NCI-H146 (cell line): ENCODE measurements at places on chromosomes 3 and 15.
A peak's percentile ranks its signal among the peaks of the same experiment; 100 is the strongest.

DNA sequence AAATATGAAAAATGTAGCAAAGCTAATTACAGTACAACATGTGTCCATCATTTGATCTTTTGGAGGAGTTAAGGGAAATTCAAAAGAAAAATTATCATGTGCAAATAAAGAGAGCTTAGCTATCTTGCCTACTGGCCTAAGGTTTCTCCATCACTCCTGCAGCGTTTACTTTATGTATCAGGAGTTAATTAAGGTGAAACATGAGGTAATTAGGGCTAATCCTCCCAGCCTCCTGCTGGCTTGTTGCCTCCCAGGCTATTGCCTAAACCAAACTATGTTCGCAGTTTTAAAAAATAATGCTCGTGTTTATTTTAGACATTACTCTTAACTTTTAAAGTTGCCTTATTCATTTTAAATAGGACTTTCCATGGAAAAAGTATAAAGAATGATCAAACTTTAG is 367.5 kb downstream of the ROBO2 start:
- DNase-seq: peak; percentile 86

DNA sequence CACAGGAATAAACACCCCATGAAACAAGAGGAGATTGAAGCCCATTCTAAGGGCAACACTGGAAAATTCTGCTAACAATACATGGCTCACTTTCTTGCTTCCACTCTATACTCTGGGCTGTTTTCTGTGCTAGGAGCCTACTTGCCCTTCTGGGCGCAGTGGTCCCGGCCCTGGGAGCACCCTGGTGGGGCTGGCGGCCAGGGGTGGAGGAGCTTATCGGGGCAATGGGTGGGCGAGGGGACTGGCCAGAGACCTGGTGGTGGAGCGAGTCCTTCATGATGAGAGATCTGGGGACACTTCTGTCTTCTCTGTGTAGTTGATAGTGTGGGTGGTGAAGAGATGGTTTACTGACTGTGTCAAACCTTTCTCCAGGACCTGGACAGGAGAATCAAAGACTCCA is 1128.5 kb downstream of the TBL1XR1 start:
- DNase-seq: no peak

GRCh38 chr3:37770938-37771918 is 90.5 kb upstream of the CTDSPL start:
- peak; percentile 41 for DNase-seq

GRCh38 chr3:8233938-8234337 is 267.7 kb upstream of the LMCD1 start:
- DNase-seq: no peak

DNA sequence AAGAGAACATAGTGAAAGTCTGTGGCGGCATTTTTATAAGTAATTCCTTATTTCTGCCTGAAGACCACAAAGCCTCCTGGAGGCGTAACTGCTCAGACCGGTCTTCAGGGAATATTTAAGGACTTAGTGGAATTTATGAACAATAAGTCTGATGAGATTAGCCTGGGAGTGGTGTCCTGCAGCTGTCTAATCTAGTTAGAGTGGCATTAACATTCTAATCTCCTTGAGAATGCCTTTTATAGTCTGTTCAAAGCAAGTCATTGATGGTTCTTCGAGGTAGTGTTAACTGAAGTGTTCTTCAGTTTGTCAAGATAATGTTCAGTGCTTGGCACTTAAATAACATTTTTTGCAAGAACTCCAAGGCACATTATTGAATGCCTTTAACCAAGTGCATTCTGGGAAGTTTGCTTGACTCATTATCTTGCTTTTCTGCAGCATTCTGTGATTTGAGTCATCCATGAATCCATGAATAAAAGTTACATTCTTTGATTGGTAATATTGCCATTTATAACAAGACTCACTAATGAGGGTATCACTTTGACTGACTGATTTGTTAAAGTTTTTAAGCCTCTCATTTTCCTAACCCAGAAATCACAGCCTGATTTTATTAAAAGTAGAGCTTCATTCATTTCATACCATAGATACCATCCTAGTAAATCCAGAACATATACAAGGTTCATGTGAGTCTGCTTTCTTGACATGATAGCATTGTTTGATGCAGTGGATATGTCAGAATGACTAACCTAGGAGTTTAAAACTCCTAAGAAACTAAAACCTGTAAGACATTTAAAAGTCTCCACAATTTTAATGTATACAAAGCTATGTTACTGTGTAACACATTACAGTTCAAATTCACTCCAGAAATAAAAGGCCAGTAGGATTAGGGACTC is 12.5 kb downstream of the RBM5 start:
- no peak for DNase-seq

DNA sequence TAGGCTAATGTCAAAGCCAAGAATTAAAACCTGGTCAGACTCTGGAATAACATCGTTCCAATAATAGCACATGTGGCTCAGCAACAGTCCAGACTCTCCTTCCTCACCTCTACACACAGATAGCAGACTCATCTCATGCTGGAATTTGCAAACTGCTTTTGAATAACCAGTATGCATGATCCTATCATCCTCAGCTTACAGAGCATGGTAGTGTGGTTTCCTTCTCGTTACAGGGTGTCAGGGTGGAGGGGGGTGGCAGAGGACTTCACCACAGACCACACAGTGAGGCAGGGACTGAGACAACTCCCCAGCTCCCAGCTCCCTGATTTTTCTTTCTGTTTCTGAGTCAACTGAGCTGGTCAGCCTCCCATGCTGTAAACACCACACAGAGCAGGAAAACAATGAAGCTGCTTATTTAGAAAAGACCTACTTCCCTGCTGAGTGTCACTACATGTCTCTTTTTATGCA is 101.6 kb downstream of the RPL22L1 start:
- DNase-seq: no peak

- peak; percentile 71 for DNase-seq
These were observed 153.3 kb downstream of the P3H2 start for GRCh38 chr3:189967254-189967865.

- no peak for DNase-seq
These were observed 51.5 kb downstream of the APBA2 start for GRCh38 chr15:28937271-28937670.

DNA sequence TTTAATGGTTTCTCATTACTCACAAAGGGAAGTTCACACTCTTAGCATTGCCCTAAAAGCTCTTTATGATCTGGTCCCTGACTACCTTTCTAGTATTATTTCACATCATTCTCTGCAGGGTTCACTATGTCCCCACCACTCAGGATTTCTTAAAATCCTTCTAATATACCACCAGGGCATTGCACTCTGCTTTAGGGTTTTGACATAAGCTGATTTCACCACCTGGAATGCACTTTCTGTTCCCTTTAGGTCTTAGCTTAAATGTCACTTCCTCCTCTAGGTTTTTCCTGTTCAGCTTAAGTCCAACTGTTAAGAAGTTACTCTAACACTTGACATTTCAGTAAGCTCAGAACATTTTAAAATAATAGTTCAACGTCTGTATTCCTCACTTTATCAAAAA is 81.7 kb downstream of the HCN4 start:
- no peak for DNase-seq

DNA sequence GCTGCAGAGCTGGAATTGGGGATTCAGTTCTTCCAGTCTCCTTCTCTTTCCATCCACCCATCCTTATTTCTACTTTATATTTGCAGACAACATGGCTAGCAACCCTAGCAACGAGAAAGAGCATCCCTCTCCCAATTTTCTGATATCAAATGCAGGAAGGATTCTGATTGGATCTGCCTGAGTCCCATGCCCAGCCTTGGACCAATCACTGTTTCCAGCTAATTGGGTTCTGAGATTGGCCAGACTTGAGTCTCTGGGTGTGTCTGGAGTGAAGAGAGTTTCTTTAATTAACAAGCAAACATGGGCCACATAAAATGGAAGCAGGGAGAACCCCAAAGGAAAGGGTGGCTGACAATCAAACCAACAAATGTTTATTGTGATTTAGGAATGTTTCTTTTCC is 60.6 kb downstream of the TMEM39A start:
- DNase-seq: no peak

DNA sequence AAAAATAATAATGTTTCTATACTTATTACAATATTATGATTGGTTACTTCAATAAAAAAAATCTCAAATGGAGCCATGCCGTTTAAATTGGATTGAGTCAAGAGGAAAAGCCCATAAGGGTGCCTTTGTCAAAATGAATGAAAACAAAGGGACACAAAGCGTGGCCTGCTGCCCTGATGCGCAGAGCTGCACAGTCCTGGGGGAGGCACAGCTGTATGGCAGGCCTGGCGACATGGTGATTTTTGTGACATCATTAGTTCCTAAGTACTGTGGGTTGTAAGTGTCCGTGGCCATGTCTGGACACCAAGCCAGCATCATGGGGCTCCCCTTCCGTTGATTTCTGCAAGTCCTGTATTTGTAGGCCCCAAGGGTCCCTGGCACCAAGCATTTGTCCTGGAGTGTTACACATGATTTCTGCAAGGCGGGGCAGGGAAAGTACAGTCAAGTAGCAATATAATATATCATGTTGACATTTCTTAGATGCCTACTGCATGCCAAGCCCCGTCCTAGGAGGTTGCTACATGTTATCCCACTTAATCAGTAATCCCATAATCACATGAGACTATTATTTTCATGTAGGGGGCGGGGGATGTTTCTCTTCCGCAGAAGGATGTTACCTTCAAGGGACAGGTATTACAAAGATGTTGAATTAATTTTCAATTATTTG is 59.7 kb downstream of the GHSR start:
- no peak for DNase-seq

- peak; percentile 78 for DNase-seq
These were observed 109.8 kb downstream of the PPP2R3A start for GRCh38 chr3:136075218-136075808.

GRCh38 chr3:113556946-113557335 is 24.6 kb downstream of the SIDT1 start:
- DNase-seq: no peak

DNA sequence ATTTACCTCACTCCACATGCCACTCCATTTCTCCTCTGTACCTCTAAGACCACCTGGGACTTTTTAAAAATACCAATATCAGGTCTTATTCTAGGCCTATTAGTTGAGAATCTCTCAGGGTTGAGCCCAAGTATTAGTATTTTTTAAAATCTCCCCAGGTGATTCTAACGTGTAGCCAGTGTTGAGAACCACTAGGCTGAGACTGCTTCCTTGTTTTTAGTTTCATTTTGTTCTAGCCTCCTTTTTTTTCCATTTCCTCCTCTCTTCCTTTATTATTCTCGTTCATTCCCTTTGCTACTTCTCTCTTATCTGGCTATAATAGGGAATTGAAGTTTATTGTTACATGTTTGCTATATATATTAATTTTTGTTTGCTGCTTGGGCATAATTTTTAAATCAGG is 217.8 kb upstream of the CD96 start:
- DNase-seq: no peak

DNA sequence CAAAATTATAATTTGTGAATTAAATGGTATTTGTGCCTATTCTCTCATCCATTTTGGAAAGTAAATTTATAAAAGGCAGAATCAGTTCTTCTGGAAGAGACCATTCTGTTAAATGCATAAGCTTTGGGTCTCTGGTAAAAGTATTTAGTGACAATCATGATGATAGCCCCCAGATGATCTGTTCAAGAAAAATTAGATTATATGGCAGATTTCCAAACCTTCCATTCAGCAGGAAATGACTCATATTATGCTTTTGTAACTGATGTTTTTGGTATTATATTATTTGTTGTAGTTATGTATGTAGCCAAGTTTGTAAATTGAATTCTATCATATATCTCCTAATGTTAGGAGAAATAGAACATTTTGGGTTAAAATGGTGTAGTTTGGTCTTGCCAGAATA is 340.8 kb upstream of the DPH6 start:
- no peak for DNase-seq

DNA sequence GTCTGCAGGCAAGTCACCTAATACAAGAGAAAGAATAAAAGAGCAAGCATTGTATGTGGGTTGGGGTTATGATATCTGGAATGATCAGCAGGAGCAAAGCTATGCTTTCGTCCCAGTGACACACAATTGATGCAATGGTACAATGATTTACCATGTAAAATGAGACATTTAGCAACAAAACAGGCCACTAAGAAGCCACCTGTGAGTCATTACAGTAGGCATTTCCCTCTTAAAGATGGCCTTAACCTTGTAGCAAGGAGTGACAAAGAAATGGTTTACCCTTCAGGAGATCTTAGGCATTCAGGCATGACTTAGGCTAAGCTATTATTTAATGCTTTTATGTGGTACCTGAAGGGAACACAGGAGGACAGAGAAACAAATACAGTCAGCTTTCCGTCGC is 373.3 kb upstream of the RBMS3 start:
- DNase-seq: no peak

GRCh38 chr3:140595295-140595694 is 82.6 kb upstream of the TRIM42 start:
- DNase-seq: no peak

DNA sequence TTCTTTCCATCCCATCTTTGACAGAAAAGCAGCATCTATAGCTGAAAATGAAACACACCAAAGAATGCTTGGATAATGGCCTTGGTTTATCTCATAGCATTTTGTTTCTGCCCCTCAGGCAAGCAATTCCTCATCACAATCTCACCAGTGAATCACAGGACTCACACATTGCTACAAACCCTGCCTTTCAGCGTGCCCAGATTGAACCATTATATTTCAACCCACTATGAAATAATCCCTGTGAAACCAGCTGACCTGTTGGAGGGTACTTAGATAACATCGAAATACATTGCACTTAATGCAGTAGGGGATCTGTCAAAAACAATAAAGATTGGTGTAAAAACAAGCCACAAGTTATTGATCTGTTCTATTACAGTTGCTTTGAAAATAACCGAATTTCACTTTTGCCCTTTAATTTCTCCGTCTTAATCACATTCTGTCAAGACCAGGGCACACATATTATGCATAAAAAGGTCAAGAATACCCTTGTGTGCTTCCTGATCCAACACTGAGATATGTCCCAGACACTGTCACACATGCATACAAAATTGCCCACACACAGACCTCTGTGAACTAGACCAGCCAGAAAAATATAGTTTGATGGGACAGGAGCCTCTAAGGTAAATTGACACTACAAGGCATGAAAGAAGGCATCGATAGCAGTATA is 839.8 kb downstream of the NTRK3 start:
- no peak for DNase-seq

DNA sequence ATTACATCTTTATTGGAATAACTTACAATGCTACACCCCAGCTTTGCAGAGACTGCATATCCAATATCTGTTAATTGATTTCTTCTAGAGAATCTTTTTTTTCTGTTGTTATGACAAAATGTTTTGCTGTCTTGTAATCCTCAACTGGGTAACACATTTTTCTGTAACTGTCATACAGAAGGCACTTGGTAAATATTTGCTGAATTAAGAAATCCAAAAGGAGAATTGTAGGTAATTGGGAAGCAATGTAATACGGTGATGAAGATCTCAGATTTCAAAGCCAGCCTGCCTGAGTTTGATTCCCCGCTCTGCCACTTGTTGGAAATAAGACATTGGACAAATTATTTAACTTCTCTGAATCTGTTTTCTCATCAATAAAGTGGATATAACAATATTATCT is 169.1 kb downstream of the WDR72 start:
- no peak for DNase-seq

DNA sequence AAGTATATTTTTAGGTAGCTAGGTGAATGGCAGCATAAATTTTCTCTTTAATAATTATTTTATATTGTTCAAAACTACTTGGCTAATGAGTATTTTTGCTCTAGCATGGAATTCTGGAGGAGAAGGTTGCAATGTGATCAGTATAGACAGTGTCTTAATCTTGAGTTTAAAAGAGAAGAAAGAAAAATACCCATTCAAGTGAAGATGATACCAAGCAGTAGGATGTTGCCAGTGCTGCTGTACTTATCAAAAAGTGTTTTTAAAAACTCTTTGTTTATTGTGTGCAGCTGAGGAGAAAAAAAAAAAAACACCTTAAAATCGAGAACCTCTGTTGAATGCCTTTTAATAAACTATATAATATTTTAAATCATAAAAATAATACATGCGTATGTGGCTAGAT is 47.9 kb downstream of the STT3B start:
- no peak for DNase-seq
